ENCODE measurements at places on chromosomes 7 and 10. TPM values are rescaled to one million over a fixed set of nuclear protein-coding genes. Genes with fewer than 3 reads are reported as not detected.

Gene STAG3
- 22.3 TPM for total RNA-seq

Gene BCCIP
- total RNA-seq: 110 TPM

Gene RADIL
- total RNA-seq: 0.16 TPM

Gene IGF2BP3
- 16.6 TPM for total RNA-seq

Gene PCLO
- not detected for total RNA-seq

Gene PTPRZ1
- total RNA-seq: not detected

Gene CPA2
- total RNA-seq: 0.14 TPM

Gene WDFY4
- 0.18 TPM for total RNA-seq

Gene DHX32
- total RNA-seq: 16.5 TPM

Gene METTL27
- 0.90 TPM for total RNA-seq

Gene PLCE1
- 0.02 TPM for total RNA-seq

Gene CHCHD1
- total RNA-seq: 33.0 TPM

Gene PRSS2
- total RNA-seq: not detected

Gene GRID2IP
- total RNA-seq: 0.18 TPM

Gene TSPAN12
- not detected for total RNA-seq

Gene LRIT1
- not detected for total RNA-seq

Gene ZNF488
- 1.7 TPM for total RNA-seq

Gene CDHR1
- total RNA-seq: 0.34 TPM

Gene TAS2R40
- not detected for total RNA-seq

Gene LRGUK
- total RNA-seq: 0.11 TPM

Gene GPER1
- total RNA-seq: 0.46 TPM

Gene ERVW-1
- total RNA-seq: not detected

Gene MBL2
- total RNA-seq: not detected

Gene IL15RA
- 19.8 TPM for total RNA-seq

Gene CCDC126
- total RNA-seq: 6.3 TPM

Gene RBM17
- 266 TPM for total RNA-seq

Gene PRKAR2B
- 0.37 TPM for total RNA-seq

Gene ADCYAP1R1
- total RNA-seq: not detected

Gene SPDYE6
- total RNA-seq: not detected

Gene BMPER
- total RNA-seq: not detected

Gene HOXA1
- 0.16 TPM for total RNA-seq

Gene BAMBI
- 0.16 TPM for total RNA-seq

Gene FOXI2
- not detected for total RNA-seq

Gene LRCH4
- 106 TPM for total RNA-seq

Gene VIPR2
- 4.2 TPM for total RNA-seq

Gene GJD4
- total RNA-seq: not detected

Gene INTS15
- 42.1 TPM for total RNA-seq

Gene KLLN
- 0.55 TPM for total RNA-seq

Gene ARHGEF35
- 3.6 TPM for total RNA-seq

Gene ARMC3
- total RNA-seq: not detected
